ENCODE measurements at places on chromosomes 5 and 9. TPM values are rescaled to one million over a fixed set of nuclear protein-coding genes. Genes with fewer than 3 reads are reported as not detected.

- DNase-seq: no peak
Observed at GRCh38 chr9:76045221-76045620, 154.7 kb downstream of the PCSK5 start.

DNA sequence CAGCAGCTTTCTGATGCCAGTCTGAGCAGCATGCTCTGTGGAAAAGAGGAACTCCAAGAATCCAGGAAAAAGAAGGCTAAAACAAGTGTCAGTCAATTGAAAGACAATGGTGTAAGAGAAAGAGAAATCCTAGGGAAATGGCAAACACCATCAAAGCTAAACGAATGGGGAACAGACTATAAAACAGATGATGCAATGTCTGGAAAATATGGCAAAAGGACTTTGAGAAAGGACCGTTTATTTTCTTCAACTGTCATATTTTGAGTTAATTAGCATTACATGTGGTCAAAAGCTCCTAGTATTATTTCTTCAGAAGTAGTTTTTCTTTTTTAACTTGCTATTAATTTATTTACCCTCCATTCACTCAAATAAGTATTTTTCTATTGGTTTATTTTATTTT is 465.2 kb downstream of the LRRC70 start:
- DNase-seq: no peak

DNA sequence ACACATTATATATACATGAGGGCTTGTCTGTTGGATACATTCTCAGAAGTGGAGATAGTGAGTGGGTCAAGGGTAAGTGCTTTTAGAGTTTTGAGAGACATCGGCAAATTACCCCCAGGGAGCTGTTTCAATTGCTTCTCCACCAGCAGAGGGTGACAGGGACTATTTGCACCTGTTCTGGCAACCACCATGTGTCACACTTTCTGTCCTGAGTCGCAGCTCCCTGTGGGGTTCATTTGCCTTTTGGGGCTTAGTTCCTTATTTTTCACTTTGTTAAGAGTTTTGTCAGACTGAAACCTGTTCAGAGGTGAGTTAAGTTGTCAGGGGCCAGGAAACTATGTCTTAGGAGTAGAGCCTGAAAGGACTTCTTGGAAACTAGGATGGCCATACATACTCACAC is 20.1 kb upstream of the SLC36A1 start:
- no peak for DNase-seq

- no peak for DNase-seq
Observed at GRCh38 chr9:4259489-4259888, 40.4 kb downstream of the GLIS3 start.

DNA sequence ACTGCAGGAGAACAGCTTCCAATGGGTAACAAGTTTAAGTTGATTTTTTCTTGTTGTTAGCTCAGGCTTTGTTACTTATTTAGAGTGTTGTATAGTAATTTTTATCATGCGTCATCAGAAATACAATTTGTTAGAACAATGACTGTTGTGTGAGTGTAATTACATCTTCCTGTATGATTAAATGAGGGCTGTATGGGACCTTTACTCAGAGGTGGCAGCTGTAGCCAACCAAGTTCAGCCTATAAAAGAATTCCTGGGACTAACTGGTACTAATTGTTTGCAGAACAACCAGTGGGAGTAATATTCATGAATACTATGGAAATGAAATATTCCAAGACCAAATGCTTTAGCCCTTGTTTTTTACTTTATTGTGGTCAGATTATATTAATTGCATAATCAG is 30.8 kb upstream of the TJP2 start:
- no peak for DNase-seq

DNA sequence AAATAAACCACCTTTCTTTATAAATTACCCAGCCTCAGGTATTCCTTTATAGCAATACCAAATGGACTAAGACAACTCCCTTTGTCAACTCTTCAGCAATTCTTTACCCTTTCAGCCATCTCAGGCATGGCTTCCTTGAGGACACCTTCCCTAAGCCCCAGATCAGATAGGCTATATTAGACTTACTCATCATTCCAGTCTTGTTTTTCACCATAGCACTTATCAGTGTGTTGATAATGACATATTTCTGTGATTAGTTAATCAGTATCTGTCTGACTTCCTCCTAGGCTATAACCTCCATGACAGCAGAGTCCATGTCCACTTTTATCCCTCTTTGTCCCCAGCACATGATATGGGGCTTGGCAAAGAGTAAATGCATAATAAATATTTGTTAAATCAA is 238.1 kb downstream of the ACTL7B start:
- DNase-seq: no peak

- no peak for DNase-seq
Observed at GRCh38 chr5:81238460-81238859, 5.3 kb downstream of the CKMT2 start.

Gene PHAX
- total RNA-seq: 24.6 TPM
